ENCODE measurements at places on chromosomes 13 and 19. TPM values are rescaled to one million over a fixed set of nuclear protein-coding genes. Genes with fewer than 3 reads are reported as not detected.

LILRB2 gene
- total RNA-seq: not detected

FGF9 gene
- total RNA-seq: not detected

C1QTNF9B gene
- total RNA-seq: not detected

LSR gene
- 0.40 TPM for total RNA-seq

PRR22 gene
- 0.33 TPM for total RNA-seq

KLF16 gene
- 9.8 TPM for total RNA-seq

ZNF222 gene
- total RNA-seq: 6.7 TPM

CGB5 gene
- not detected for total RNA-seq

NOTCH3 gene
- 1.1 TPM for total RNA-seq

TMEM86B gene
- total RNA-seq: 1.1 TPM

METTL21C gene
- not detected for total RNA-seq

ZNF528 gene
- 11.9 TPM for total RNA-seq

FCGBP gene
- total RNA-seq: 0.04 TPM

APC2 gene
- total RNA-seq: 0.04 TPM

DLL3 gene
- total RNA-seq: 0.53 TPM

SIRT6 gene
- total RNA-seq: 14.2 TPM

PPP1R13L gene
- 8.6 TPM for total RNA-seq

ZNF737 gene
- 7.0 TPM for total RNA-seq

PGLYRP1 gene
- total RNA-seq: not detected

ATP4A gene
- total RNA-seq: not detected

CCL25 gene
- not detected for total RNA-seq

SMIM44 gene
- not detected for total RNA-seq

ZNF418 gene
- total RNA-seq: 6.6 TPM

CPB2 gene
- total RNA-seq: not detected

PRSS57 gene
- 0.07 TPM for total RNA-seq

CRB3 gene
- 0.11 TPM for total RNA-seq

PEAK3 gene
- total RNA-seq: not detected

LAIR1 gene
- not detected for total RNA-seq

TRMT1 gene
- total RNA-seq: 39.2 TPM

IL12RB1 gene
- total RNA-seq: 0.18 TPM

PCSK4 gene
- 0.59 TPM for total RNA-seq

PSG1 gene
- not detected for total RNA-seq

SULT2B1 gene
- total RNA-seq: not detected

BCAM gene
- total RNA-seq: 8.0 TPM

ETFB gene
- 66.1 TPM for total RNA-seq

NLRP9 gene
- total RNA-seq: not detected

KLF2 gene
- 6.0 TPM for total RNA-seq

TGFB1 gene
- 18.2 TPM for total RNA-seq
